ENCODE measurements at places on chromosomes 6 and 20.

- DNase-seq = peak; percentile 97
Observed at GRCh38 chr6:116387374-116387773, 16.6 kb downstream of the DSE start.

DNA sequence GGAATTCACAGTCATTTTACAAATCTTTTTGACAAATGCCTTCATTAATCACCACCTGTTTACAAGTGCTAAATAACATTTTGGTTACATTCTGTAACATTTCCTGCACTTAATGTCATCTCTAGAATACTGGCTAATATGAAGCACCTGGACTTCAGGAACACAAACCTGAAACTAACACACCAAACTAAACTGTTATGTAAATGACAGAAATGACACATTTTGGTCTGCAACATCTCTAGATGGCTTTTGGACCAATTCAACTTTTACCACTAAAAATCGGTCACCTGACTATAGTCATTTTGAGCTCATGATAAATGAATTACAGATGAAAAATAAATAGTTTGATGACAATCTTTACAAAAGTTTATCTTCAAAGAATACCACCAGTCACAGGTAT, 80.6 kb downstream of the ATG5 start:
- DNase-seq = no peak

- no peak for DNase-seq
Observed at GRCh38 chr6:160039441-160039840, 70.6 kb downstream of the IGF2R start.

DNA sequence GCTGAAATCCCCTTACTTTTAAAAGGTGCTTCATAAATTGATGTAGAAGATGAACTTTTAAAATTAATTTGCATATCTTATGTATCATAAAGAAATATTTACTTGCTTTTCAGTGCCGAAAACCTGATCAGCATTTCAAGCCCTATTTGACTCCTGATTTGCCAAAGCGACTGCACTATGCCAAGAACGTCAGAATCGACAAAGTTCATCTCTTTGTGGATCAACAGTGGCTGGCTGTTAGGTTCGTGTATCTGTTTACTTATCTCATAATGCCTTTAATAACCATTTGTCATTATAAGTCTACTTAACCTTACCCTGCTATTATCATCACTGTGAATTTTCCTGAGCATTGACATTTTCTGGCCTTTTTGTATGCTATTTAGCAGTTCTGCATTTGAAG, 7.8 kb downstream of the OR2A4 start:
- no peak for DNase-seq

DNA sequence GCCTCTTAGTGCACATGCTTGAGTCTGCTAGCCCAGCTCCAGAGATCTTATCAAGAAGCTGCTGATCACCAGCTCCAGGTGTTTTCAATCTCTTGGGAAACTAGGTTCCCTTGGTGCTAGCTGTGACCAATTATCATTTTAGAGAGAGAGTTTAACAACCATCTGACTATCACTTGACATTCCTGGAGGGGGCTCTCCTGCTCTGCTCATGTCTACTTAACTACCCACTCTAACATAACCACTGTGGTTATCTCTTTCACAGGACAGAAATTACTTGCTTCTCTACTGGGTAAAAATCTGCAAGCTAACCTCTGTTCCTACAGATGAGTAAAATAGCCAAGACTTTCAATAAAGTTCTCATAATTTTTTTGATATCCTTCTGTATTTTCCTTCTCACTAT, 823.4 kb upstream of the GJE1 start:
- peak; percentile 41 for DNase-seq
